SJCRH30 (cell line): ENCODE measurements at places on chromosomes 4 and X. TPM values are rescaled to one million over a fixed set of nuclear protein-coding genes. Genes with fewer than 3 reads are reported as not detected.

- DNase-seq, result no peak
- no peak overlapping the region for H3K4me3 ChIP-seq
- H3K27ac ChIP-seq, result no peak overlapping the region
Measured at GRCh38 chr4:19379191-19379708, 872.5 kb upstream of the SLIT2 start.

DNA sequence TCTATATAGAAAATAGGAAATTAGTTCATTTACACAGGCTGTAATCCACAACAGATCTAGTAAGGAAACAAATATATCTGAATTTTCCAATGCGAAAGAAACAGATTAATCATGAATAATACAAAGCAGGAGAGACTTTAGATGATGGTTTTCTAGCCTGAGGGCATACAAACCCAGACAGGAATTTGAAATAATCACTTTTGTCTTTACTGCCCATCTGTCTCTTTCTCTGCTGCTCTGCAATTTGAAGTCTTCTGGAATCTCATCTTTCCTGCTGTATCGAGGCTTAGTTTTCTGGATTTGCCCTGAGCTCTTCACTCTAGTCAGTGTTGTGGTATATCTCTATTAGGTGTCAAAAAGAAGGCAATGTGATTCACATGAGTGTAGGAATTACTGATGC lies 711.8 kb upstream of the FAM241A start:
- DNase-seq, result no peak
- no peaks in the 10 kb centered on the region for H3K36me3 ChIP-seq
- no peak overlapping the region for H3K4me3 ChIP-seq
- no peaks in the 10 kb centered on the region for H3K27me3 ChIP-seq
- H3K27ac ChIP-seq, result no peak overlapping the region

SLC7A11 gene
- 1.2 and 2.1 TPM in 2 replicates for total RNA-seq

- no peak overlapping the region for H3K4me3 ChIP-seq
- H3K36me3 ChIP-seq, result no peaks in the 10 kb centered on the region
- no peak overlapping the region for H3K27ac ChIP-seq
- H3K27me3 ChIP-seq, result no peaks in the 10 kb centered on the region
Measured at GRCh38 chr4:172095161-172095560, 282.0 kb downstream of the GALNTL6 start.

PDZD11 gene
- 86.5 and 91.6 TPM in 2 replicates for total RNA-seq

GRCh38 chrX:10507876-10508275 lies 112.5 kb downstream of the MID1 start:
- H3K27ac ChIP-seq, result peak overlapping the region; percentile 71
- H3K4me3 ChIP-seq, result no peak overlapping the region
- H3K27me3 ChIP-seq, result no peaks in the 10 kb centered on the region
- H3K36me3 ChIP-seq, result no peaks in the 10 kb centered on the region; the same call in 1 of the 2 replicates
- peaks cover 54% of the 10 kb centered on the region for H3K4me1 ChIP-seq

GRCh38 chrX:12013211-12013618 lies 125.1 kb upstream of the FRMPD4 start:
- no peak overlapping the region for H3K27ac ChIP-seq
- no peak overlapping the region for H3K4me3 ChIP-seq
- no peaks in the 10 kb centered on the region for H3K4me1 ChIP-seq
- H3K36me3 ChIP-seq, result no peaks in the 10 kb centered on the region
- H3K27me3 ChIP-seq, result no peaks in the 10 kb centered on the region
- no peak for DNase-seq

GRCh38 chrX:7109838-7110793 lies 37.4 kb upstream of the STS start:
- peak overlapping the region; percentile 81 for H3K27ac ChIP-seq
- peaks cover 30% of the 10 kb centered on the region for H3K4me1 ChIP-seq
- H3K4me3 ChIP-seq, result peak overlapping the region; percentile 32
- no peaks in the 10 kb centered on the region for H3K27me3 ChIP-seq
- peak; percentile 59 for DNase-seq
